ENCODE measurements at places on chromosomes 2 and 18.

GRCh38 chr2:174607989-174608865, 10.6 kb upstream of the WIPF1 start:
- no peak for DNase-seq

DNA sequence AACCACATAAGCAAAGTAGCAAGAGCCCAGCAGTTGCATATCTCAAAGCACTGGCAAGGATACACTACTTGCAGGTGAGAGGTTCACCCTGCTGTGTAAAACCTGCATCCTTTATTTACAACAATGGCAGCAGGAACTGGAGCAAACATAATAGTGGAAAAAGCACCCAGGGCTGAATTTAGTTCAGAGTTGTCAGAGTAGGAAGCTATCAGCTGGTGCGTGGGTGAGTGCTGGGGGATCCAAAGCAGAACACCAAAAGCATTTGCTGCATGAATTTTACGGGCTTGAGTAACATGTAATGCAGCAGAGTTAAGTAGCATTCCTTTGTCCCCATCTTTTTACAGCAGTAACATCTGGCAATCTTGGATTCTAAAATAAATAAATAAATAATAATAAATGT, 73.5 kb upstream of the SRD5A2 start:
- DNase-seq, result no peak

DNA sequence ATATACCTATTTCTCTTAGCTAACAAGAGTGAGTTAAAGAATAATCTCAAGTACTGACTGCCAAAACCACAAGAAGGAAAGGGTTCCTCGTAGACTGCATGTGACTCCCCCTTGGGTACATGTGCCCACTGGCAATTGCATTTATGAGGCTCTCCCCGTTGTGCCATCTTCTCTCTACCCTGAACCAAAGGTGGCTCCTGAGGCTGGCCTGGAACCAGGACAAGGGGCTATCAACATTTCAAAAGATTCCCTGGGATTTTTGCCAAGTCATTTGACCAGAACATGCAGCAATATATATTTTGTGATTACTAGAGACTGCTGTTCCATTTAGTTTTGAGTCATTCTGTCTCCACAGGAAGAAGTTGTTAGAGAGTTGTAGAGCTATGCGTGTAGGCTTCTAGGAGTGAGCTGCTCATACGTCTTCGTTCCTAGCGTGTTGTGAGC, 45.8 kb downstream of the LAMA3 start:
- DNase-seq, result no peak

DNA sequence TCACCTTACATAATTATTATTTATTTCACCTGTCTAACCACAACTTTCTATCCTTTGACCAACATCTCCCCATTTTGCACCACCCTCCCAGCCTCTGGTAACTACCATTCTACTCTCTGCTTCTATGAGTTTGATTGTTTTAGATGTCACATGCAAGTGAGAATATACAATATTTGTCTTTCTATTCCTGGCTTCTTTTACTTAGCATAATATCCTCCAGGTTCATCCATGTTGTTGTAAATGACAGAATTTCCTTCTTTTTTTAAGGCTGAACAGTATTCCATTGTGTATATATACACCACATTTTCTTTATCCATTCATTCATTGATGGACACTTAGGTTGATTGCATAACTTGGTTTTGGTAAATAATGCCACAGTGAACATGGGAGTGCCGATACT, 24.0 kb downstream of the PPM1B start:
- DNase-seq, result no peak

- no peak for DNase-seq
Observed at GRCh38 chr2:207501802-207502576, 27.8 kb upstream of the CREB1 start.

All from adrenal gland (tissue), 19 donors.